ENCODE measurements at places on chromosomes 4 and X.

DNA sequence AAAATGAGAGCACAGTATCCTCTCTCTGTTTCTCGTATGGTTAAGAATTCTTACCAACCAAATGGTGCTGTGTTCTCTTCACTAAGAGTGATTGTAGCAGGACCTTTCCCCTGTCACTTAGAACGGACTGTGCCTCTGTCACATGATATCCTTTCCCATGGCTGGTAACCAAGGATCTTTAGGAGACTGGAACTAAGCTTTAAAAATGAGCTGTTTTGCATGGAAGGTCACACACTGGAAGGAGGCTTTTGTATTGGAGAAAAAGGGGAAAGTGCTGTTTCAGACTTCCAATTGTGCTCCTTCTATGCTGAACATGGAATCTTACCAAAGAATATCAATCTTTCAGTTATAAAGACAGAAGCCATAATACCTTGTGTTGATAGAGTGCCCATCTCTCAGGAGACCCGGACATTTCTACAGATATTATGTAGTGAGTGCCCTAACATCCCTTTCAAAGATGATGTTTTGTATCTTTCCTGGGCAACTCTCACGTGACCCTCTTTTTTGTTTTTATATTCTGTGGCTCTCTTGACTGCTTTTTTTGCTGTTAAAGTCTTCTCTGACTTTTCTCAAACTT is 148.6 kb downstream of the SLC4A4 start:
- DNase-seq, result no peak

- DNase-seq, result no peak
These were observed 30.1 kb upstream of the PRDX4 start for GRCh38 chrX:23637187-23637586.

GRCh38 chrX:121260596-121261240 is 213.3 kb downstream of the GLUD2 start:
- no peak for DNase-seq

DNA sequence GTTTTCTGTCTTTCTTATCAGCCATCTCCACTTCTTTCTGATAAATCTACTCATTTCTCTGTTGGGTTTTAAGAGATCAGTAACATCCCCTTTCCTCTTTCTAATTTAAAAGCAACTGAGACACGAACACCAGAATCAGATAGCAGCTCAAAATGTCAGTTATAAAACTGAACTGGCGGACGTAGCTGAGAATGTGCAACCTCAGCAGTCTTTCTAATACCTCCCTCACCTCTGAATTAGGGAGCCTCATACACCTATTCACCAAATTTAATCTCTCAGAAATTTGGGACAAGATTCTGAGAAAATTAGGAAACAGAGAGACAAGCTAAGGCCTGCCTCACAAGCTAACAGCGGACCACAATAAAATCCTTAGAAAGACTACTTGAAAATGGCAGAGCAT is 52.0 kb upstream of the ACSL4 start:
- no peak for DNase-seq

DNA sequence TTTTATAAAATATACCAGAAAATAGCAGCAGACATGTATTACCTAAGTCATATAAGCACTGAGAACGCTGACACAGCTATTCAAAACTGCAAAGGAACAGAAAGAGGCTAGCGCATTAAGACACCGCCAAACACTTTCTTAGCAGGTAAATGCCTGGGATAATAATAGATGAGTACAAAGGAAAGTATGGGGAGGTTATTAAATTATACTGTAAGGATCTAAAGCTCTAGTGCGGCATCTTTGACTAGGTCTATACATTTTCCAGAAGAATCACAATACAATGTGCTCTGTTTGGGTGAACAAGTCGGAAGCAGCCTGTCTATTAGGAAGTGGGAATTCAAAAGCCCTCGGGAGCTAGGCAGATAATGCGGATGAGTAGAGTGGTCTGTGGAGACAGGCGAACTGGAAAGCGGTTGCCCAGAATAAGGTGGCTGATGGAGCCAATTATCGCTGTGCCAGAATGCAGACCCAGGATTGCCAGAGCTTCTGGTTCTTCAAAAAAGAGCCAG is 443.6 kb upstream of the TENM3 start:
- DNase-seq, result no peak

DNA sequence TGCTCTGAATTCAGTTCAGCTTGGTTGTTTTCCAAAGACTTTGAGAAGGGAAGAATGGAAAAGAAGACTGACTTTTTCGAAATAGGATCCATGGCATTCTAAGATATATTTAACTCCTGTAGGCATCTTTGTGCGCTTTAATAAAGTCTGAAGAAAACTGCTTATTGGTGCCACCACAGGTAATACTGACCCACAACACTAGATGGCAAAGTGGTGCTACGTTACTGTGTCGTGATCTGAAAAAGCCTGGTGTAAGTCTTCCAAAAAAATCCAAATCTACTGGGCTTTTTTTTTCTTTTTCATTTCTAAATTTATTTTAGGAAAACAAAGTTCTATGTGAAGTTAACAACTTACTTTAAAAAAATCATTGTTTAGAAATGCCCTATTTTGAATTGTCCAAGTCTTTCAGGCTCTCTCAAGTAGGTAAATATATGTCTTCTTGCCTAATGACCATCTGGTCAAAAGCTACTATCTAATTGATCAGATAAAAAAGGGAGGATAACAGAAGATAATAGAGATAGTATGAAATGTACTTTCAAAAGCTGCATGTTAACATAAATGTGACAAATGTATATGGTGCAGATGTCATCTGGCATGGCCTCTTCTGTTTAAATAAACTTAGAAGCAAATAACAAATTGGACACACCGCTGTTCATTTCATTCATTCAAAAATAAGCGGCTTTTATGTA is 47.0 kb upstream of the MID1IP1 start:
- DNase-seq, result peak; percentile 11

DNA sequence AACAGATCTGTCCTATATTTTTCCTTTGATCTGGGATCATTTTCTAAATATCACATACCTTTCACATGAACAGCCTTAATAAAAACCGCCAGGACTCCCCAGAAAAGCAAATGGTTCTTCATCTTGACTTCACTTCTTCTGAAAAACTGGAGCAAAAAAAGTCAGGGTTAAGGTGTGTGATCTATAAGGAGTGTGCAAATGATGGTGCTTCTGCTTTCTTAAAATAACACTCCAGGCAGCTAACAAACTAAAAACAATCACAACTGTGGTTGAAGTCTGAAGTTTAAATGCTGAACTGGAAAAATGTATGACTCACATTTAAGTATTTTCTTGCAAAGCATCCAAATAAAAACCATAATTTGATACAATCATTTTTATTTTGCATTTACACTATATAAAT is at the start of gene JCHAIN:
TSS of gene JCHAIN (minus strand) at position 140 of the 400 bp plus-strand sequence. CDS start at position 122, 18 bp downstream.
- no peak for DNase-seq

DNA sequence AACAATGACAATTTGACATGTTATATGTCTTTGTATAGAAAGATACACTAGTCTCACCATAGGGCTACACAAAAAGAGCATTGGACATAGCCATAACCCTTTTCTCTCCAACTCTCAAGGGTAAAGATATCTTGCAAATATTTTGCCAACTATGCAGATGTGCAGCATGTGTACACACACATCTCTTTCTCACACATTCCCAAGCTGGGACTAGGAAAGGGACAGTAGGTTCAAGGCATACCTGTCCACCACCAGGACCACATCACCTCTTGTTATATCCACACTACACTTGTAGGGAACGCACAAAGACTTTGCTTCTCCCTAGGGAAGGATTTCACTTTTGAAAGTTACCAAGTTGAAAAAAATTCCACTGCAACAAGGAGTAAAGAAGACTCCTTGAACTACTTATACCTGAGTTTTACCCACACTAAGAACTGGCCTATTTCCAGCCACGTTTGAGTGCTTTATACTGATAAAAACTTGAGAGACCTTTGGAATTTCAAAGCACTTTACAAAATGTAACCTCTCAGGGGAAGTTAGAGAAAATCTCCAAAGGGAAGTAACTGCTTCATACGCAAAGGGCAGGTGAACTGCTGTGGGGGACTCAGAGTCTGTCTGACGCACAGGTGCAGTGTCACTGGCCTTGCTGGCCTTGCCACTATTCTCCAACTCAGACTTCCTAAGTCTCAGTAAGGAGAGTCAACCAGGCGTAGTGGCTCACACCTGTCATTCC is 36.9 kb downstream of the NR3C2 start:
- DNase-seq, result no peak

DNA sequence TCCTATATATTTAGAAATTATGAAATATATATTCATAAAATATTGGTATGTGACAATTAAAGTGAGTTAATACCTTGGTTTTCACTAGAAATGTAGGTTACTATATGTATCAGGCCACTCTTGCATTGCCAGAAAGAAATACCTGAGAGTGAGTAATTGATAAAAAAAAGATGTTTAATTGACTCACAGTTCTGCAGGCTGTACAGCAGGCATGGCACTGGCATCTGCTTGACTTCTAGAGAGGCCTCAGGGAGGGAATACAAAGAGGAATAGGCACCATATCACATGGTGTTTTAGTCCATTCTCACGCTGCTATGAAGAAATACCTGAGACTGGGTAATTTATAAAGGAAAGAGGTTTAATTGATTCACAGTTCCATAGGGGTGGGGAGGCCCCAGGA is 1560.6 kb downstream of the STIM2 start:
- no peak for DNase-seq

DNA sequence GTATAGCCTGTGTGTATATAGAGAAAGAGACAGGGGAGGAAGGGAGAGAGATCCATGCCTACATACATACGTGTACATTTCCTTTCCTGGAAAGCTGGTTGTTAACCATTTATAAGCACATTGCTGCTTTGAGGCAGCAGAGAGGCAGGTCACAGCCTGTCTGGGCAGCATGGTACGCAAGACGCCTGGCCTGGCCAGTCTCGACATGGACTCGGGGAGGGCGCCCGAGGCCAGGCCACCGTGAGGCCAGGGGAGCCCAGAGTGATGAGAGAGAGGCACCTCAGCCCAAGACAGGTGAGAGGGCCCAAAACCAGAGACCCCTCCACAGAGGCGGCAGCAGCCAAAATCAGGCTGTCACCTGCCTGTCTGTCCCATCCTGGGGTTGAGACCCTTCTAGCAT is 3.9 kb downstream of the TREX2 start:
- peak; percentile 70 for DNase-seq

DNA sequence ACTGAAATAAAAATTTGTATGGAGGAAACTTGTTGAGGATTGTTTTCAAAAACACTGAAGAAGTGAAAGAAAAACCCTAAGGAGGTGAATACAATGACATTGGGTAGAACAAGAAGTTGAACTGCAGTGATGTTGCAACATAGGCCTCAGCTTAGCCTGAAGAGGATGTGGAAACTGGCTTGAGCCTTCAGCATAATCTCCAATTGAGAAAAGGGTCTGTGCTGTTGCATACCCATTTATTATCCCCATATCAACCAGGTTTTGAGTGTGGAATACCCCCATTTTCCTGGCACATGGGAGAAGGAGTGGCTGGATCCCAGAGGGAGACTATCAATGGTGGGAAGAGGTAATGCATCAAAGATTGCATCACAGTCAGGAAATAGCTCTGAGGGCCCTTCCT is 695.0 kb upstream of the HS3ST1 start:
- DNase-seq, result no peak

DNA sequence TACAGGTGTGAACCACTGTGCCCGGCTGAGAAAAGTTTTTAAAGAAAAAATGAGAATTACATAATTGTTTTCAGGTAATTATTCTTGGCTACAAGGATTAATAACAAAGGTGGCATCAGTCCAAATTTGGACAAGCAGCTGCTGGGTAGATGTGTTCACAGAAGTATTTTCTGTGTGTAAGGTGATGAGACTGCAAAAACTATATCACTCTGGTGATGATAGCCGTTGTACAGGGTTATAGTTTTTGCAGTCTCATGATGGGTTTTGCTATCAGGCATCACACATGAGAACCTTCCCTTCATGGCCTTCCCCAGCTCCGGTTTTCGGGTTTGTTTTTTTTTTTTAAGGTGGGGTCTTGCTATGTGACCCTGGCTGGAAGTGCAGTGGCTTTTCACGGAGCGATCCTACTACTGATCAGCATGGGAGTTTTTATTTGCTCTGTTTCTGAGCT is 5.1 kb upstream of the SLC10A3 start:
- DNase-seq, result no peak

GRCh38 chr4:14700544-14700943 is 301.7 kb upstream of the CPEB2 start:
- DNase-seq, result no peak

DNA sequence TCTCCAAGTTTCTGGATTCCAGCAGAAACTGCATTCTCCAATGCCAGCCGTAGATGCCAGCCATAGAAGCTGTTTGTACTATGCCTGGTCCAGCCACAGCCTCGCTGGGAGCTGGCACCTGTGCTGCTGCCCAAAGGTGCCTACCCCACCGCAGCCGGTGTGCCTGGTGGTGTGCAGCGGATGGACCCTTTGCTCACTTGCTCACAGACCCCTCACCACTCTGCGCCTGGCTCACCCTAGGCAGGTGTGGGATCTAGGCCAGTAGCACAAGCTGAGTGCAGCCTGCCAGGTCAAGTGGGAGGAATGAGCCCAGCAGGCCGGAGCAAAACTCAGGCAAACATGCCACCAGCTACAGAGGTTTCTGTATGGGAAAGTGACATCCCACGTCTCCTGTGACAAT is 463.2 kb downstream of the ADGRL3 start:
- DNase-seq, result no peak

GRCh38 chr4:21113496-21114223 is 413.4 kb downstream of the PACRGL start:
- peak; percentile 49 for DNase-seq

DNA sequence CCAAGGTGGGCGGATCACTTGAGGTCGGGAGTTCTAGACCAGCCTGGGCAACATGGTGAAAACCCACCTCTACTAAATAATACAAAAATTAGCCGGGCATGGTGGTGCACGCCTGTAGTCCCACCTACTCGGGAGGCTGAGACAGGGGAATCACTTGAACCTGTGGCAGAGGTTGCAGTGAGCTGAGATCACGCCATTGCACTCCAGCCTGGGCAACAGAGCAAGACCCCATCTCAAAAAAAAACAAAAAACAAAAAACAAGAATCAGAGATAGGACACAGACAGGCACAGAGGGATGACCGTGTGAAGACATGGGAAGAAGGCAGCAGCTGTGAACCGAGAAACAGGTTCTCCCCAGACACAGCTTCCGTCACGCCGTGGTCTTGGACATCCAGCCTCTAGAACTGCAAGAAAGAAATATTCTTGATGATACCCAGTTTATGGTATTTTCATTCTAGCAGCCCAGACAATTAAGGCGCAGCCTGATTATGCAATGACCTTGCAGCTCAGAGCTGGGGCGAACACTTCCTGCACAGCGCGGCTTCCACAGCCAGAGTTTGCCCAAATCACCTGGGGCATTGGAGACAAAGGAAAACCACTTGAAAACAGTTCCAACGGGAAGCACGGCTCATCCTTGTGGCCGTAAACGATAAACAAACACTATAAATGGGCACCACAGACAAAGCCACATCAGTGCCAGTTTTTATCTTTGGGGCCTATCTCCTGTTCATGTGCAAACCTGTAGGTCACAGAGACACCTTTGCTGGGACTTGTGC is 4.2 kb upstream of the ARSD start:
- peak; percentile 28 for DNase-seq

All from foreskin keratinocyte (primary cell).